ENCODE measurements at places on chromosomes 6 and 20.

DNA sequence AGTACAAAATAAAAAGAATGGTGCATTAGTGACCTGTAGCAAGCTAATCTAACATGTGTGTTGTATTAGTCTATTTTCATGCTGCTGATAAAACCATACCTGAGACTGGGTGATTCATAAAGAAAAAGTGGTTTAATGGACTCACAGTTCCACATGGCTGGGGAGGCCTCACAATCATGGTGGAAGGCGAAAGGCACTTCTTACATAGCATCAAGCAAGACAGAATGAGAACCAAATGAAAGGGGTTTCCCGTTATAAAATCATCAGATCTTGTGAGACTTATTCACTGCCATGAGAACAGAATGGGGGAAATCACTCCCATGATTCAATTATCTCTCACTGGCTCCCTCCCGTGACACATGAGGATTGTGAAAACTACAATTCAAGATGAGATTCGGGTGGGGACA, 45.4 kb upstream of the AIG1 start:
- no peak for DNase-seq

DNA sequence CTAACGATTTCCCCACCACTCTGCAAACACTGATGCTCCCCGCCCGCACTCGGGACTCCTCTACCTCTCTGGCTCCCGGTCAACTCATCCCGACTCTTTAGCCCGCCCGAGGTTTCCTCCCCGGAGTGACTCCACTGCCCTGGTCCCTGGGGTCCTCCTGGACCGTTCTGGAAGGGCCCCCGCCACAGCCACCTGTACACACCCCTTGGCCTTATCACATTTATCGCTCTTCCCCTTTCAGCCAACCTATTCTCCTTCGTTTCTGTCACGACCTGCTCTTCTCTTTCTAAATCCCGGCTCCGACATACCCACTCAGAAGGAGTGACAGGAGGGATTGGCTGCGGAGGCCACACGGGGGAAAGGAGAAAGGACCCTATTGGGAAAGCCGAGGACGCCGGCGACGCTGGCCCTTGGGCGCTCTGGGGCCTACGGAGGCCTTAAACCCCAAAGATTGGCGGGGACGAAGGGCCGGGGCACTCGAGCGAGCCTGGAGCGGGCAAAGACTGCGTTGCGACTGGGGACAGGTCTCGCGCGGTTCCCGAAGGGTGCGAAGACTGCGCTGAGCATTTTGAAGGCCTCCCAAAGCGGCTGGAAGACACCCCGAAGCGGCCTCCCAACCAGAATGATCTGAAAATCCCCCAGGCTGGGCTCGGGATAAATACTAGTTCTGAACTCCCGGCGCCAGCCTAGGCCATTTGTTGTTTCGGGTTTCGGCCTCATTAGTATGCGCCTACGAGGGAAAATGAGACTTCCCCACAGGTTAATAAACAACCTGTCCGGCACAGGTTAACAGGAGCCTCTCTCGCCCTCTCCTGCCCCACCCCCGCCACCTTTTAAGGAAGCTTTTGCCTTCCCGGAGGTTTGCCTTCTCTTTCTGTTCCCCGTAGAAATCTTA, 9.2 kb downstream of the SIM1 start:
- peak; percentile 45 for DNase-seq

GRCh38 chr6:51049983-51050877, 231.6 kb downstream of the TFAP2B start:
- DNase-seq, result no peak

- no peak for DNase-seq
Measured at GRCh38 chr6:40779409-40779808, 192.2 kb upstream of the LRFN2 start.

GRCh38 chr6:8831366-8832152, 396.2 kb upstream of the SLC35B3 start:
- DNase-seq, result no peak

GRCh38 chr20:46816097-46816496, 78.5 kb upstream of the EYA2 start:
- DNase-seq, result no peak

DNA sequence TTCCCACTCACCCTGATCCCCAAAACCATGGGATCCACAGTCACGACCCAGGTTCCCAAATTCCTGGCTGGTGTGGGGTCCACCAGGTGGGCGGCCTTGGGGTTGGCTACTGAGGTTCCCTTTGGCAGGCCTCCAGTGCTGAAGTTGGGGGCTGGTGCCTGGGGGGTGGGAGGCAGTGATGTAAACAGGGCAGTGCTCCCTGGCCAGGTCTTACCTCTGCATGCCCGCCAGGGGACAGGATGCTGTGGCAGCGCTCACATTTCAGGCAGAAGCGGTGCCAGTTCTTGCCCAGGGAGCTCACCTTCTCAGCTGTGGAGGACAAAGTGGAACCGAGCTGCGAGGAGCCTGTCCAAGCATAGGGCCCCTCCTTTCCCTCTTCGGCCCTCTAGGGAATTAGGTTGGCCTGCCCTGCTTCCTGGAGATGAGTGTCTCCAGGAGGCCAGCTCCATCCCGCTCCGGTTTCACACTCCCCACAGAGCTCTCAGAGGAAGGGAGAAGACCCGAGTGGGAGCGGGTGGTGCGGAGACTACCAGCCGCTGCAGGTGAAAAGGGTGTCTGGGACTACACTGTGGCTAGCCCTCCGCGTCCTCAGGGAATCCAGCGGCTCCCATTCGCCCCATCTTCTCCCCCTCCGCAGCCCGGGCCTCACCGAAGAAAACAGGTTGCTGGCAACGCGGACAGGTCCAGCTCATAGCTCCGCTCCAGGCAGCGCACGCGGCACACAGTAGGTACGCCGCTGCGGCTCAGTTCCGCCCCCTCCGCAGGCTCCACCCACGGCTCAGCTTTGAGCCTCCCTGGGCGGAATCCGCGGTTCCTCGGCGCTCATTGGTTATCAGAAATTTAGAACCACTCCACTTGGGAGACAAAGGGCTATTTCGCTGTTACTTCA, at the start of gene CRIP3:
CRIP3 (minus strand) TSS at position 726 of the 889 bp plus-strand sequence; CDS start at position 692, 34 bp downstream.
- no peak for DNase-seq

- DNase-seq, result no peak
Measured at GRCh38 chr6:130834482-130835251, 7.5 kb downstream of the SMLR1 start.

GRCh38 chr6:18748314-18748713, 361.2 kb downstream of the RNF144B start:
- DNase-seq, result no peak

DNA sequence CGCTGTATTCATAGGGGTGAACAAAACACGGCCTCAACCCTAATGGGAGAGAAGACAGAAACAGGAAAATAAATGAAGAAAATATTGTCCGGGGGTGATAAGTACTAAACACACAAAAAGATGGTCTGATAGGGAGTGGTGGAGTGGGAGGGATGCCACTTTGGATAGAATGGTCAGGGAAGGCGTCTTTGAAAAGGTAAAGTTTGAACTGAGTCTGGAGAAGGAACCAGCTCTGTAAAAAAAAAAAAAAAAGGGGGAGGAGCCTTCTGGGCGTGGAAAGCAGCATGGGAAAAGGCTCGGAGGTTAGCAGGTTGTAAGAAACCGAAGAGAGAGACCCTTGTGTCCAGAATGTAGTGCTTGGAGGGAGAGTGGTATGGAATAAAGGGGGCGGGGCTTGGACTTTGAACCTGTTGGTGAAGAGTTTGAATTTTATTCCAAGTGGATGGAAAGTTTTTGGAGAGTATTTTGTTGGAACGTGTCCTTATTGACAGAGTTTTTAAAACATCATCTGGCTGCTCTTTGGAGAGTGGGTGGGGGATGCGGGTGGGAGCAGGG, 1.8 kb downstream of the CHMP4B start:
- DNase-seq, result no peak

DNA sequence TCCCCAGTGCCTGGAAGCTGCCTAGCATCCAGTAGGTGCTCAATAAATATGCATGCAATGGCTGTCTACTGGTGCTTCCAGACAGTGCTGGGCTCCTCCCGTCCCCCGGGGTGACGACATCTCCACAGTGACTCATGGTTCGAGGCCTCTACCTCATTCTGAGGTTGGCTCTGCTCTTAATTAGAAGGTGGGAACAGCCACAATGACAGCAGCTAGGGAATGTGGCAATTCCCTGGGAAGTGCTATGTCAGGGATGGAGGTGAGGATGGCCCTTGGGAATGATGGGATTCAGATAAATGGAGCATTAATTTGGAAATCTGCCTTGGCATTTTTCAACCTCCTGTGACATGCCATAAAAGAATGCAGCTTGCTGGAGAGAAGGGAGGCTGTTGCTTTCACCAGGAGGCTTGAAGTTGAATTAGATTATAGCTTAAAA, 43.5 kb upstream of the NFATC2 start:
- DNase-seq, result no peak

- no peak for DNase-seq
Measured at GRCh38 chr20:47455133-47456040, 46.3 kb upstream of the NCOA3 start.

DNA sequence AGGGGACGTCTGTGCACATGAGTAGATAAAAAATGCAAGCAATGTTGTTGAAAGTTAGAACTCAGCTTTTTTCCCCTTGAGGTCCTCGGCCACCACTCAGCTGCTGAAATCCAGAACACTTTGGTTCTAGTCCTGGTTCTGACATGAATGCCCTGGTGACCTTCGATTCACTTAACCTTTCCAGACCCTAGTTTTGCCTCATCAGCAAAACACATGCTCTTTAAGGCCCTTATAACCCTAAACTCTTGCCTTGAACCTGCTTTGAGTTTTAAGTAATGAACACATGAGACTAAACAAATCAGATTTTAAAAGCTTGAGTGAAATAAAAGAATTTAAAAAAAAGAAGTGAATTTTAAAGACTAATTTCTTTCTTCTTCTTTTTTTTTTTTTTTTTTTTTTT, 33.4 kb downstream of the BMP6 start:
- DNase-seq, result no peak

DNA sequence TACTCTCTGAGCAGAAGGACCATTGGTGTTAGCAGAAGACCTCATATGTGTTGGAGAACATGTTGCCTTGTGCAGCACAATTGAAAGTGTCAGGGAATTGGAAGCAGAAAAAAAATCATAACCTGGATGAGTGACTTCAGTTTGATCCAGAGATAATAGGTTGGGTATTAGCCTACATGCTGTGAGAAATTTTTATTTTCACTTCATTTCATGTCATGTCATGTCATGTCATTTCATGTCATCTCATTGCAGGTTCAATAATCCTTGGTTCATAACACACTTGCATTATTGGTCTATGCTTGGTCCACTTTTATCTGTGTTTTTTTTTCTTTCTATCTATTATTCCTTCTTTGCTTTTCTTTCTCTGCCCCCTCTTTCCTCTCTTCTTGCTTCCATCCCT, 34.3 kb downstream of the AKAP7 start:
- no peak for DNase-seq

DNA sequence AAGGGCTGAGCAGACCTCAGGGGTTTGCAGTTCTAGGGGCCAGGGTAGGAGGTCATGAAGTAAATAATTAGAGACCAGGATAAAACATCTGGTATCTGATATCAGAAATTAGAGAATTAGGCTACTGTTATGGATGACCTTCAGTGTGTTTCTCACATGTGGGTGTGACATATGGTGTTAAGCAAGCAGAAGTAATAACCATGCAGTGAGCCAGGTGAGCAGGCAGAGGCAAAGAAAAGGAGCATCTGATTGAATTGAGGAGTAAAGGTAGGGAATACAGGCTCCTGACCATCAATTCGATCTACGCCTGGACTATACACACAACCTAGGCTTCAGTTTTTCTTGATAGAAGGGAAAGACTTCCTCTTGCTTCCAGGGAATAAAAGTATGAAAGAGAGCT, 34.7 kb upstream of the MAP3K7 start:
- DNase-seq, result no peak

GRCh38 chr20:59439243-59439642, 138.8 kb downstream of the EDN3 start:
- DNase-seq, result no peak

DNA sequence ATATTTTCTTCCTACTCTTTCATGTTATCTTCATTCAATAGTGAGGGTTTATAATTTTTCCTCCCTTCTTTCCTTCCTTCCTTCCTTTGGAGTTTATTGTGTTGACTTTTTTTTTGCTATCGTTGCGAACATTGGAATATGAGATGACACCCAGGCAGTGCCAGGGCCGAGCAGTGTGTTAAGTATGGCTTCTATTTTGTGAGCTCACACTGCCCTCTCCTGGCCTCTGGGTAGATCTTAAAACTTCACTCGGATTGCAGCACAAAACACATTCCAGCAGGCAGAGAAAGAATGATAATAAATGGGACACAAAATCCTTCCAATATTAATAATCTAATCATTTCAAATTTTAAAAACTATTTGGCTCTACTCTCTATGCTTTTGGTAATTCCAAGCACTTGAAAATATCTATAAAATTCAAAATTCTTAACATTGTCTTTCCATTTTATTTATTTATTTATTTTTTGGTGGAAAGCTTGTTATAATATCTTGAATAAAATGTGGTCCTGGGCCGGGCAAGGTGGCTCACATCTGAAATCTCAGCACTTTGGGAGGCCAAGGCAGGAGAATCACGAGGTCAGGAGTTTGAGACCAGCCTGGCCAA, 147.4 kb upstream of the OLIG3 start:
- DNase-seq, result peak; percentile 56

DNA sequence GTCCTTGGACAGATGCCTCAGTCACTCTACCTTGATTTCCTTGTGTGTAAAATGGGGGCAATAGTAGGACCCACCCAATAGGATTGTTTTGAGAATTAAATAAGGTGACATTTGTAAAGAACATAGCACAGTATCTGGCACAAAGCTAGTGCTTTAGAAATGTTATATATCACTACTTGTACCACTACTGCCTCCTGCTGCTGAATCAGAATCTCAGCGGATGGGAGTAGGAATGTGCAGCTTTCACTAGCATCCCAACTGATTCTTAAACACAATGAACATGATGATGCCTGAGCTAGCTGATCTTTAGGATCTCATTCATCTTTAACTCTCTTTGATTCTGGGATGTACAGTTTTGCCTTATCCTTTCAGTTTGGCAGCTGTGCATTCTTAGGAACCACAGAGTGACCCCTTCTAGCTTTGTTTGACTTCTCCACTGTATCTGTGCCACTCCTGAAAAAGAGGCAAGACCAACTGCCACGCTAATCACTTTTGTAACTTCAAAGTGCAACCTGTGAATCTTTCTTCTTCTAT, 7.2 kb downstream of the PBOV1 start:
- no peak for DNase-seq

GRCh38 chr20:12077875-12078274, 160.2 kb downstream of the BTBD3 start:
- DNase-seq, result no peak

DNA sequence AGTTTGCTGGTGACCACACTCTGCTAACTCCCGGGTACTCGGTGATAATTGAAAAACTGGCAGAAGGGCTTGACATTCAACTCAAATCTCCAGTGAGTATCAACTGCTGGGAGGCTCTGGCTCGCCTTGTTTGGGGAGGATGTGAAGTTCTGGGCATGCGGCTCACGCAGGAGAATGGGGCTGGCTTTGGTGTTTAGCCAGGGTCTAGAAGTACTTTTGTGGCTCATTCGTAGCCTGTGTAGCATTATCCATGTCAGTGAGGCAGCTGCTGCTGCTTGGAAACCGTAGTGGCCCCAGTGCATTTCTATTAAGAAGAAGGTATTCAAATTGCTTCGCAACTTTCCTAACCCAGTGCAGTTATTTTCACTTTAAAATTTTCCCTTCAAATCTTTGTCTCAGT, 52.2 kb downstream of the KDM1B start:
- no peak for DNase-seq

- no peak for DNase-seq
Measured at GRCh38 chr6:120764312-120764711, 570.0 kb downstream of the TBC1D32 start.

- no peak for DNase-seq
Measured at GRCh38 chr6:140601021-140601808, 1226.8 kb upstream of the CITED2 start.

All from glutamatergic neuron (in vitro differentiated cells).